ENCODE measurements at places on chromosomes 3 and 15.

DNA sequence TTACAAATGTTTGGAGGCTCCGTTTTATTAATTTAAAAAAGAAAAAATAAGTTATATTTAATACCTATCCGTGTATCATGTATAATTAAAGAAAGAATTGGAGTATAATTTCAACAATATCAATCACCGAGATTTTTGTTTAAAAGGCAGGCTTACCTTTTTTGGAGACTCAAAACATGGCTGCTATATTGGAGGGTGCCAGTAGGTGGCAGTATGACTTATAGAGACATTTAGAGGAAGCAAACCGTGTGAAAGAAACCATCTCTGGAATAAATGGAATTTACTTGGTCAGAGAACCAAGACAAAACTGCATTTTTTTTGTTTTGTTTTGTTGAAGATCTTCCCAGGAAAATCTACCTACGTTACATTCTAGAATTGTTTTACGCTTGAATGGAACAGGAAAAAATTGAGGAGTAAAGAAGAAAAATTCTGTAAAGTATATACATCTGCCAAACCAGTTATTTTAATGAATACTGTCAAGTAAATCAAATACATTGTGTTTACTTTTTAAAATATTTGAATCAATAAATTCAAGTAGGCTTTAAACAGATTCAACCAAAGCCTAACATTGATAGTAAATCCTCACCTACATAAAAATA lies 802.6 kb upstream of the ALCAM start:
- no peak for DNase-seq

- DNase-seq, result no peak
Measured at GRCh38 chr15:86016750-86017149, 62.9 kb upstream of the AGBL1 start.

DNA sequence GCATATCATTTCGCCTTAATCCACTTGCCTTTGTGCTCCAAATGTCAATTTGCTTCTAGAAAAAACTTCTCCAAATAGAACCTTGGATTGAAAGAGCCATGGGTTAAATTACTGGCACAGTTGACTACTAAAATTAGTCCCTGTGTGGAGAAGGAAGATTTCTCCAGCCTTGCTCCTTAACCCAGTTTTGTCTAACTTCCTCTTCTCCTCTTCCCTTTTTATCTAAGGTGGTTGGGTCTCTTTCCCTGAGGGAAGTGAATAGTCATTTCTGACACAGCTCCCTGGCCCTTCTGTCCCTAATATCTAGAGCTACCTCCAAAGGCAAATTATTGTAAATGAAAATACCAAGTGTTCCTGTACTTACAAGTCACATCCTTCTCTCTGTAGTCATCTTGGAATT lies 527.9 kb upstream of the TBL1XR1 start:
- DNase-seq, result no peak

DNA sequence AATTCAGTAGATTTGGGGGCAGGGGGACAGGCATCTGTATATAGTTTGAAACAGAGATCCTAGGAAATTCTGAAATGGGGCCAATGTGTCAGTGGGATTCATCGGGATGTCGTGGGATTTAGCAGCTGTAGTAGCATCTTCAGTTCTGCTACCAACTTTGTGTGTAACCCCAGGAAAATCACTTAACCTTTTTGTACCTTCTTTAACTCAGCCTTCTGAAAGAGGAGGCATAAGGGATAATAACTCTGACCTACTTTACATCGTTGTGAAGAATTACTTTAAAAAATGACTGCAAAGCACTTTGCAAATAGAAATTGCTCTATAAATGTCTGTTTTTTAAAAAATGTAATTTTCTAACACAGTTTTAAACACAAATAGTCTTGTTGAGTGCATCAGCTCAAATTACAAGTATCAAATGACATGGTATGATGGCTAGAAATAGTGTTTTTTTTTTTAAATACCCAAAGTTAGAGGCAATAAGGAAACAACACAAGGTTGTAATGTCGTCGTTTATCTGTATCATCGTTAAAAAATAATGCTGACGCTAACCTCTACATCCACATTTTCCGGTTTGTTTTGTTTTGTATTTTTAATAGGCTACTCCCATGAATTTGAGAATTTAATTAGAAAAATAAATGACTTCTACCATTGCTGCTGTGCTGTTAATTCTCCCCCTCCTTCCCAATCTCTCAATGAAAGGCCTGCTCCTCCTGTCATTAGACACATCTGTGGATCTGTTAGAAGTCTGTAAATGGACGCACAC lies 338.5 kb downstream of the PTPRG start:
- no peak for DNase-seq

Data from right renal cortex interstitium (tissue), 3 donors.